ENCODE measurements at places on chromosomes 16 and 17.

GRCh38 chr17:59431601-59432000, 100.1 kb downstream of the YPEL2 start:
- no peak for DNase-seq

DNA sequence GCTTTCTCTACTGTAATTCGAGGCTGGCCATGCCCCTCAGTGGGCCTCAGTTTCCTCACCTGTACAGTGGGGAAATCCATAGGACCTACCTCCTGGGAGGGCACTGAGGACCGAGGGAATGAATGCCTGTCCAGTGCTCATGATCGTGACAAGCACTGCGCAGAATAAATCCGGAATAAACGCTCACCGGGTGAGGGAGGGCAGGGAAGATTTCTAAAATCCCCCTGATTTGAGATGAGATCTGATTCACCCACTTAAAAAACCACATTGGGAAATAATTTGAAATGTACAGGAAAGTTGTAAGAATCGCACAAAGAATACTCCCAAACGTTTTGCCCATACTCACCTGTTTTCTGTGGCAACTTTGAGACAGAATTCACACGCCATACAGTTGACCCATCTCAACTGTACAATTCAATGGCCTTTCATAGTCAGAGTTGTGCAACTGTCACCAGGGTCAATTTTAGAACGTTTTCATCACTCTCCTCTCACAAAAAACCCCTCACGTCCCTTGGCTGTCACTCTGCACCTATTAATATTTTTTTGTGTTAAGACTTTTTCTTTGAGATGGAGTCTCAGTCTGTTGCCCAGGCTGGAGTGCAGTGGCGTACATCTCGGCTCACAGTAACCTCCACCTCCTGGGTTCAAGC, 49.8 kb downstream of the IRF8 start:
- no peak for DNase-seq

GRCh38 chr16:18072161-18072560, 264.4 kb downstream of the NPIPA8 start:
- DNase-seq = no peak

DNA sequence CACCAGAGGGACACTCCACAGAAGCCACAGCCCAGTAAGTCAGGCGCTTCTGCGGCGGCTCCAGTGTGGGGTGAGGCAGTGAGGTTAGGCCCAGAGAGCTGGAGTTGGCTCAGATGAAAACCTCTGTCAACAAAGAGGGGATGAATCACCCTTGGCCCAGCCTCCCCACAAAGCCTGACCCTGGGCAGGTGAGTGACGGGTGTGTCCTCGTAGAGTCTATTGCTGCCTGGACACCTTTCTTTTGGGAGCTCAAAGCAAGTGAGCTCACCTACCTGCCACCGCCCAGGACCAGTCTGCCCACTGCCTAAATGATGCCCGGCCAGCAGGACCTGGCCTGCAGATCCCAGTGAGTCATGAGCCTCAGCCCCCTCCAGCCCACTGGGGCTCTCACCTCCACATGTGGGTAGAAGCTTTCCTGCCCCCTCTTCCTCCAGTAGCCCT, 24.9 kb upstream of the DBNDD1 start:
- DNase-seq = no peak

- no peak for DNase-seq
Observed at GRCh38 chr16:5509794-5510193, 412.2 kb upstream of the EEF2KMT start.

- no peak for DNase-seq
Observed at GRCh38 chr17:79648181-79648831, 37.5 kb upstream of the RBFOX3 start.

DNA sequence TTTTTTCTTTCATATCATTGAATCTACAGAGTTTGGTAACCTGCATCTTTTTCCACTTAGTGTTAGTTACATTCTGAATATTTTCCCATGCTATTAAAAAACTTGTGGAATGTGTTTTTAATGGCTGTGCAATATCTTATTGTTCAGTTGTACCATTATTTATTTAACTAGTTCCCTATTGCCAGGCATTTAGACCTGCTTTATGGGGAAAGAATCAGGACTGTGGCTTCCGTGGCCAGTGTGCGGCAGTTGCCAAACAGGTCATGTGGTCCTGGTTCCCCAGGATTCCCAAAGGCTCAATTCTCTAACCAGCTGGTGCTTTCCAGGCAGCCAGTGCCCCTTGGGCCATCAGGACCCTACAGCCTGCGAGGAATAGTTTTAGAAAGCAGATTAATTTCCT, 30.8 kb downstream of the NDEL1 start:
- DNase-seq = no peak

GRCh38 chr16:19170043-19170655, 2.1 kb downstream of the SYT17 start:
- no peak for DNase-seq

DNA sequence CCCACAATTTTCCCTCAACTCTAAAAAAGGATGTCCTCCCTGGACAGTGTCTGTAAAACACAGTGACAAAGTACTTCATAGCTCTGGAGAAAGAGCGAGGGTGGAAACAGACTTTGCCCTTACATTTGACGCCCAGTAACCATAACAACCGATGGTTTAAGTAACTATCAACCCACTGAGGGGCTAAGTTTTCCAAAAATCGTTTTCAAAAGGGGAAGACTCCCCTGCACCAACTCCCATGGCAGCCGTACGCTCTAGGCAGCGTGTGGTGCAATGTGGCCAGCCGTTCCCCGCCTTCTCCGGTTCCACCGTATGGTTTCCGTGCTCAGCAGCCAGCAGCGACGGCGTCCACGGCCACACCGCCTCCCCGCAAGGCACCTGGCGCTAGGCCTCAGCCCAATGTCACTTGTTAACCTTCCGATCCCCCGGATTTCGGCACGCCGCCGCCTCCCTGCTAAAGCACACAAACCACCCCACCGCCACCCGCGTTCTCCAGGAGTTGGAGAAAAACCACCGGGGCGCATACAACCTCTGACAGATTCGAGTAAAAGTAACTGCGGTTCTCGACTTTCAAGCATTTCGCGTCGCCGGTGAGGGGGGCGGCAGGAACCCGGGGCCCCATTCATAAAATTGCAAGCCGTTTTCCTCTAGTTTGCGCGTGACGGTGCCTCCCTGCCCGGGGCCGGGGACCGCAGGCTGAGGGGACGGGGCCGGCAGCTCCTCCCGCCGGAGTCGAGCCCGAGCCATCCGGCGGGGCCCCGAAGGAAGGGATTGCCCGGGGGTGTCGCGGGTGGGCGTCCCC, 661 bp downstream of the TEX2 start:
- DNase-seq = peak; percentile 64

- DNase-seq = no peak
Observed at GRCh38 chr16:65178151-65178550, 56.3 kb upstream of the CDH11 start.

DNA sequence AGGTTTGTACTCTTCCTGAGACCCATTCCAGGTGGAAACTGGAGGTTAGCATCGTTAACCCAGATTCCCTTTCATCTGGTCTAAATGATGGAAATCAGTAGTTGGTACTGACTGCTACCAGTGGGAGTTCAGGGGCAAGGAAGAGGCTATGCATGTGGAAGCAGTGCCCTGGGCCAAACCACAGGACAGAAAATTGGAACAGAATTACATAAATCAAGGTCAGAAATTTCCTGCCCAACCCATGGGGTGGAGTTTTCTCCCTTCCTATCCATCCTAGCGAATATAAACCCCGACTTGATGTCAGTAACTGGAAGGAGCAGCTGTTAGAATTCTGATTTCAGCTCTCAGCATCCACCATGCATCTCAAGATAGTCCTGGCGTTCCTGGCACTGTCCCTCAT, at the start of gene AOC2:
AOC2 (plus strand) TSS at position 310 of the 400 bp plus-strand sequence; CDS start at position 357, 47 bp downstream.
- DNase-seq = no peak

DNA sequence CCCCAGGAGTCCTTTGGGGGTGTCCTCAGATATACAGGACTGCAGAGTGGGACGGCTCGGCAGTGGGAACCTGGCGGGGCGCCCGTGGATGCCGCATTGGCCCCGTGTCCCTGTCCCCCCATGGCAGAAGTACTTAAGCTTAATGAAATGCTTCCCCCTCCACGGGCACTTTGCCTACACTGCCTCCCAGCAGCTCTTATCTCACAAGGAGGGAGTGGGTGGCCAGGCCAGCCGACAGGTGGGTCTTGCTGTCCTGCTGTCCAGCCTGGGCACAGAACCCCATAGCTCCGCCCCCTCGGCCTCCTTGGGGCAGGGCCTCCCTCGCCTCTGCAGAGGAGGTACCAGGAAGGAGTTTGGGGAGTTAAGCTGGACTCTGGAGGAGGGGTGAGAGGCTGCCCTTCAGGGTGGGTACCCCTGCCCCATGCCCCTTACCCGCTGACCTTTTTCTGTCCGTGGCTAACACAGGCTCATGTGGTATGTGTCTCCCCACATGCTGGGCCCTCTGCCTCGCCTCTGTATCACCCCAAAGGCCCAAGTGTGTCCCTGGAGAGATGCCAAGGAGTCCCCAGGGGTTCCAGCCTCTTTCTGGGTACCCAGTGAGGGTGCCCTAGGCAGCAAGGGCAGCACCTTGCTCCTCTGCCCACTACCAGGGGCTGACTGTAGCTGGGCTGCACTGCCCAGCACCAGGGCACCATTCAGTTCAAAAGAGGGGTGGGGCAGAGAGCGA, 8.7 kb downstream of the THRA start:
- DNase-seq = no peak

- peak; percentile 55 for DNase-seq
Observed at GRCh38 chr17:10327640-10328039, 45.2 kb downstream of the MYH13 start.

- DNase-seq = no peak
Observed at GRCh38 chr17:76204277-76204676, 36.0 kb downstream of the RNF157 start.

DNA sequence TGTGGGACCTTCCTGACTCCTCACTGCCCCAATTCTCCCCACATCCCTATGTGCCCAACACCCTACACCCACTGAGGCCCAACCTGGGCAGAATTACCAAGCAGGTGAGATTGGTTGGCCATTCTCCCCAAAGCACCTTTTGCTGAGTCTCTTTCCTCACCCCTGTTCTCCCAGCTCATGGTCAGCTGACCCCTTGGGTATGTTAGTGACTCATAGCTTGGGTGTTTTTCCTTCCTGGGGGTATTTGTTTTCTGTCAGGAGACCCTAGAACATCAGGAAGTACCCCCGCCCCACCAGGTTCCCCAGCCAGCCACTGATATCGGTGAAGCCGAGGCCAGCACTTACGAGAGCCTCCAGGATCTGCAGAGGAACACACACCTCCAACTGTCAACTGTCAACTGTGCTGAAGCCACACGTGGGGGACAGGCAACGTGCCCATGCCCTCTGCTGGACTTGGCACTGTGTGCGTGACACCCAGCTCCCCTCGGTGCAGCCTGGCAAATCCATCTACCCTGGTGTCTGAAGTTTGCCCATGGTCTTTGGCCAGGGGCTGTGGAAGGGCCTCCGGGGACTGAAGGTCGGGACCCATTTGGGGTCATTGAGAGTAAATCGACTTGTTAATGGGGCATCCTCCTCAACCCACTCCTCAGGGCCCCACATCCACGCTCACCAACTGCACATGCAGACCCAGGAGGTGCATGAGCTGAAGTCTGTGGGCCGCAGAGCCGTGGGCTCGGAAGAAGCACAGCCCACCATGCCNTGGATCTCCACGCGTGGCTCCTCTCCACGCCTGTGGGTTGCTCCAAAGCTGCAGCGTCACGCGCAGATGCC, 53.1 kb downstream of the METRNL start:
- no peak for DNase-seq

DNA sequence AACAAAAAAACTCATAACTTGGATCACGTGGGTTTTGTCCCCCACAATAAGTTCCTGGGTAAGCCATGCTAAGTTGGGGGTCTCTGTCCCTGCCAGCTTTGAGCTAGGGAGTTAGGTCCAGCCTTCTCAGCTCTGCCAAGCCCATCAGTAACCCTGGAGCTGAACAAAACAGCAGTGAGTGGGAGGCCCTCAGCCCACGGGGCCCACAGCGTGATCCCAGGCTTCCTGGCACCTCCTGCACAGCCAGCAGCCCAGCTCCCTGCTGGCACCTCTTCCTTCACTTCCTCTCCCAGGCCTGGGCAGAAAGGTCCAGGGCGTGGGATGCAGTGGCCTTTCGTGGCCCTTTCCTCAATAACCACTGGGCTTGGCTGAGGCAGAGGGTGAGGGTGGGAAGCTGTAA, 35.5 kb upstream of the CDC42EP4 start:
- DNase-seq = no peak

- no peak for DNase-seq
Observed at GRCh38 chr16:63289834-63290460, 1253.7 kb upstream of the CDH8 start.

DNA sequence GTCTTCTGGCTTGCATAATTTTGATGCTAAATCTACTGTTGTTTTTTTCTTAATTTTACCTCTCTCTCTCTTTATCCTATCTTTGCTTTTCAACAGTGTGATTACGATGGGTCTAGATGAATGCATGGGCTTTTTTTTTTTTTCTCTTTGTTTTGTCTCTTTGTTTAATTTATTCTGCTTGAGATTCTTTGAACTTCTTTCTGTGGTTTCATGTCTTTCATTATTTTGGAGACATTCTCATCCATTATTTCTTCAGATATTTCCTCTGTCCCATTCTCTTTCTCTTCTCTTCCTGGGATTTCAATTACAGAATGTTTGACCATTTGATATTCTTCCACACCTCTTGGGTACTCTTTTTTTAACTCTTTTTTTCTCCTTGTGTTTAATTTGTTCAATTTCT, 52.3 kb downstream of the CCDC182 start:
- no peak for DNase-seq

GRCh38 chr16:1469693-1470201, 5.1 kb downstream of the CLCN7 start:
- DNase-seq = no peak

GRCh38 chr17:1783834-1784611, 22.2 kb downstream of the SERPINF1 start:
- no peak for DNase-seq

DNA sequence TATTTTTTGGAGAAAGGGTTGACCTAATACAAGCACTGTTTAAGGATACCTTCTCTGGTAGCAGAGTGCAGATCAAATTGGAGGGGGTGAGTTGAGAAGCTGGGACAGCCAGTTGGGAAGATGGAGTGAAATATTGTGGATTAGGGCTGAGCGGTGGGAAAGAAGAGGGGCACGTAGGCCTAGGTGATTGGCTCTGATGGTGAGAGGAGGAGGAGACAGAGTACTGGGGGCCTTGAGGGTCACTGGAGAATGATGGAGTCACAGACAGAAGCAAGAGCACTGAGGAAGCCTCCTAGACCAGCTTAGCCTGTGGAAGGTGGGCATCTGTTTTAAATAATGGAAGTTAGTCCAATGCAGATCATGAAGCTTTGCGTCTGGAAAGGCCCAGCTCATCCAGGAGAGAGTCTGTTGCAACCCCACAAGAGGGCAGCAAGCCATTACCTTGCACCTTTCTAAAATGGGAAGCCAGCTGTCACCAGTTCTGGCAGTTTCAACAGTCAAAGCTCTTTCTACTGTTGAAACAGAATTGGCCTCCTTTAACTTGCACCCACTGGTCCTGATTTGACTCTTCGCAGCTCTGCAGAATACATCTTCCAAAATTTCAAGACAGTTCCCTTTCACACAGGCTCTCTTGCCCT, 11.8 kb downstream of the SLC9A5 start:
- peak; percentile 34 for DNase-seq

- no peak for DNase-seq
Observed at GRCh38 chr17:57294629-57295501, 38.5 kb downstream of the MSI2 start.

DNA sequence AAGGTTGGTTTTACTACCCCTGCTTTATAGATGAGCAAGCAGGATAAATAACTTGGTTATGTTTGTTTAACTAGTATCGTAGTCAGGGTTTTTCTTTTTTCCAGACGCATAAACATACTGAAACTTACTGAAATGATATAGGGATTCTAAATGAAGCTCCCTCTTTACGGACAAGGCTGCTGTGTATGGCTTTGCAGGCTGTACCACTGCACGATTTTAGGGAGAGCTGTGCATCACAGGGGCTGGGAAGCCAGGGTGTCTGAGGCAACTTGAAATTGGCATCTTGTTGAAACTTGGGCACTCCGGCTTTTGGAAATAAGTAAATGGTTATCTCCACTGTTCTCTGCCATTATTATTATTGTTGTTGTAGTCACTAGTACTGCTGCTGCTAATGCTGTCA, 218.1 kb upstream of the CDH8 start:
- DNase-seq = no peak
